Esophagus squamous epithelium (tissue), 5 donors: ENCODE measurements at places on chromosomes 12 and 14. TPM values are rescaled to one million over a fixed set of nuclear protein-coding genes. Genes with fewer than 3 reads are reported as not detected.

DNA sequence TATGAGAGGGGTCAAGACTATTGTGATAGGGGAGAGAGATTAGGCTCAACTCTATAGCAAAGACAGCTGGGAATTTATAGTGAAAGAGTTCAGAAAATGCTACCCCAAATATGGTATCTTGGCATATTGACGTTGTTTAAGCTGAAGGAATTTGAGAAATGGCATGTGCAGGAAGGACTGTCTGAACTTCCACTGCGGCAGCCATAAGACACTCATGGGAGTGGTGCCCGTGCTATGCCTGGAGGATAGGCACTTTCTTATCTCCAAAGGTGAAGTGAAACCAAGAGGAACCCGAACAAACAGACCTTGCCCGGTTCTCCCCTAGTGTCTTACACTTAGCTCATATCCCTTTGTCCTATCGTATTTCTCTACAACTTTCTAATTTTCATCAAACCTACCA lies 390.3 kb downstream of the TMTC2 start:
- DNase-seq = no peak

GRCh38 chr12:55250944-55251343 lies 6.5 kb downstream of the OR6C74 start:
- no peak for DNase-seq

GRCh38 chr12:31896514-31897039 lies 62.6 kb upstream of the RESF1 start:
- DNase-seq = peak; percentile 49

DNA sequence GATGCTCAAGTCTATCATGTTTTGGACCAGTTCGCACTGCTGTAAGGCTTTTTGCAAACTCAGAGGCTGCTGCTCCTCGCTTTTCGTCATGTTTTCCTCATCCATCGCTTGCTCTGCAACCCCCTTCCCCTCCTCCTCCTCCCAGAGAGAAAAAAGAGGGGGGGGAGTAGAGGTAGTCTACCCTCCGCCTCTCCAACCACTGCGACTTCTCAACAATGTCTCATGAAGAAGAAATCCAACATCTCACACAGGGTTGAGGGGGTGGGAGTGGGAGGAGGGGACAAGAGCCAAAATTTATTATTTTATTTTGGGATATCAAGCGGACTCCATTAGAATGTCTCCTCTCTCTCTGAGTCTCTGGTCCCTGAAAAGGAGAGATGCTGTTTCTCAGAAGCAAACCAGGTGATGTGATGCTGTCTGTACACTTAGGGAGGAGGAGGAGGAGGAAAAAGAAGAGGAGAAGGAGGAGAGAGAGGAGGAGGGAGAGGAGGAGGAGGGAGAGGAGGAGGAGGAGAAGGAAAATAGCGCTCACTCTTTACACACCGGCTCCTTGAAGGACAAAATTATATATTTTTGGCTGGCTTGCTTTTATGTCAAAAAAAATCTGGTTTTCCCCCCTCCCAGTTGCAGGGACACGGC lies 520 bp downstream of the KSR2 start:
- DNase-seq = no peak

Gene DMAC2L
- total RNA-seq = 13.4 TPM

- no peak for DNase-seq
These were observed 342.1 kb upstream of the RGS6 start for GRCh38 chr14:71590131-71590530.

Gene ANO2
- 0.49 TPM for total RNA-seq

DNA sequence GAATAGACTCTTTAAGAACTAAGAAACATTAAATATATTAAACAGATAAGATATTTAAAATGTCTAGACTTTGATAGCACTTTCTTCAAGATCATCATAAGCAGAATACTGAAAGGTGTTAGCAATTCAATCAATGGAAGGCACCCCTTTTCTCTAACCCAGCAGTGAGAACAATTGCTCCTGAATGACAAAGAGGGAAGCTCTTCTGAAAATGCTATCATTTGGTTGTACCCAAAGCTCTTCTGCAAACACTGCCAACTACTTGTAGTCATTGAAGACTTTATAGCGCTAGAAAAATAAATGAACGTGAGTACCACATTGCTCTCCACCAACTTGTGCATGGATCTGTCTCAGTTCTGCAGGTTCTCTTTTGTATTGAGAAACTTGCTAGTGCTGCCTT lies 62.2 kb upstream of the LMO3 start:
- no peak for DNase-seq

GRCh38 chr12:116777245-116777644 lies 39.1 kb downstream of the RNFT2 start:
- no peak for DNase-seq

Gene TMEM233
- total RNA-seq = 0.19 TPM

DNA sequence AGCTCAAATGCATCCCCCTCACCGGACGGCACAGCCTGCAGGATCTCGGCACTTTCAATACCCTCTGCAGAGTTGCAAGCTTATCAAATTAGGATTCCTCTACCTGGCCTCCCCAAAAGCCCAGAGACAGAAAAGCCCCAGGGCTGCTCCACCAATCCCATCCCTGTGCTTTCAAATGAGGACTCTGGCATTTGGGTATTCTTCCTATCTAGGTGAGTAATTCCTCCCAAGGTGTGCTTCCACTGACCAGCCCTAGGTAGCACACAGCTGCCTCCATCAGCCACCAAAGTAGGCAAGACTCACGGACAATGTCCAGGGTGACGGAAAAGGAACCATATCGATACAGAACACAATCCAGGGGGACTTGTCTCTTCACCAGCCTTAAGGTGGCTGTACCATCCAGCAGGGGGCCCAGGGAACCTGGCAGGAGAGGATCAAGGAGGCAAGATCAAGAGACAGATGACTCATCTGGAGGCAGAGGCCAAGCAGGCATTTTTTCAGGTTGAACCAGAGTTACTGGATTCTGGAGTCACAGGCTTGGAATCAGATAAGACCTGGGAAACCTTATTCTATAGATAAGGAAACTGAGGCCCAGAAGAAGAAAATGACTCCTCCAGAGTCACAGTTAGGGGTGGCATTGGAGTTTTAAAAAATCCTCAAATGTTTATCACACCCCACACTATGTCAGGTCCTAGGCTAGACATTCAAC lies 9.9 kb downstream of the PMEL start:
- no peak for DNase-seq

Gene NAV3
- 0.34 TPM for total RNA-seq

Gene CATSPERB
- total RNA-seq = 1.6 TPM

- no peak for DNase-seq
These were observed 26.2 kb downstream of the ZC2HC1C start for GRCh38 chr14:75095690-75096089.

Gene TBK1
- total RNA-seq = 12.5 TPM

Gene OR6C76
- total RNA-seq = not detected

Gene FAM90A1
- total RNA-seq = not detected

DNA sequence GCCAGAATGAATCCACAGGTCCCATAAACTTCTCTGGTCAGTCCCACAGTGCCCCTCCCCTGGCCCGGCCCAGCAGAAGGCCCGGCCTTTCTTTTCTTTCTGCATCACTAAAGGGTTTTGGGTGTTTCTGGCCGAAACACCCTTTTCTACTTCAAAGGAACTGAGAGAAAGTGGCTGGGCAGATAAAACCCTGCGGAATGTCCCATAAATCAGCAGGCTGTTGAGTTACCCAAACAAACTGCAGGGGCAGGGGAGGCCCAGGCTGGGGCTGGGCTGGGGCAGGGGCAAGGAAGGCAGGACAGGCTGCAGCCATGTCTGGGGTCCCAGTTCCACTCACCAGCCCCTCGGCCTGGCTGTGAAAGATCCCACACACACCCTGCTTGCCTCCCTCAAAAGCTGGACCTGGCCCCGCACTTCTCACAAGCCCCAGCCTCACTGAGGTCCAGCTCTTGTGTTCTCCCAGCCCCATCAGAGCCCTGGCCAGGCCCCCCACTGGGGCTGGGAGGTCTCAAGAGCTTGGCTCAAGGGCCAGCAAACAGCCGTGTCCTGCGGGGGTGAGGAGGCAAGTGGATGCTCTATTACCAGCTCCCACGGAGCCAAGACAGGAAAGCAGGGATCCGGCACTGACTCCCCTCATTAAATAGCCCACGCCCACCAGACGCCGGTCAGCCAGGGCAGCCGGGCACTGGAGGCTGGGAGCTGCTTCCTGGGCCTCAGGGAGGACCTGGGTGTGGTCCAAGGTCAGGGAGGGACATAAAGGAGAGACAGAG lies 41.9 kb downstream of the CCNK start:
- DNase-seq = no peak

- DNase-seq = no peak
These were observed 17.6 kb upstream of the RASSF8 start for GRCh38 chr12:25940886-25941285.

DNA sequence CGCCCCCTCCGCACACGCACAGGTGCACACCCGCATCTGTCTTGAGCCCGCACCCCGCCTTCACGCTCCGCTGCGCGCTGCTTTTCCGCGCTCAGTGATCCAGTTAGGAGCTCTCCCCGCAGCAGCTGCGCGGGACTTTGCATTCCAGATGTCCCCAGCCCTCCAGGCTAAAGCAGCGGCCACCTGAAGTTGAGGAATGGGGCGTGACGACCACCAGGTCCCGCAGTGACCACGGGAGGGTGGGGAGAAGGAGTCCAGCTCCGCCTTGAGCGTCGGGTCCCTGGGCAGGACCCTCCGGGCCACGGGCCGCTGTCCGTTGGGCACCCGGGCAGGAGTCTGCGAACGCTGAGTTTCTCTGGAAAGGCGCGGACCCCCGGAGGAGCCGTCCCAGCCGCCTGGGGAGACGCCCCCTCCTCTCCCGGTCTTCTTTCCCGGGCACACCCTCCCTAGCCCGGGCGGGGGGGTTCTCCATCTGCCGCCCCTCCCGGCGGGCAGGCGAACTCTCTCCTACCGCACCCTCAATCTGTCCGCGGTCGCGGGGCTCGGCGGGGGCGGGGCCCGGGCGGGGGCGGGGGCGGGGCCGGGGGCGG lies 334 bp upstream of the TMEM132C start:
- DNase-seq = no peak

GRCh38 chr14:99159341-99160340 lies 112.4 kb downstream of the BCL11B start:
- DNase-seq = no peak

- no peak for DNase-seq
These were observed 19.0 kb upstream of the MSRB3 start for GRCh38 chr12:65259501-65259900.

Gene KRT77
- not detected for total RNA-seq

- no peak for DNase-seq
These were observed 349.9 kb downstream of the C12orf50 start for GRCh38 chr12:87679251-87679650.

Gene ASCL1
- not detected for total RNA-seq

GRCh38 chr12:78179346-78179745 lies 348.7 kb downstream of the NAV3 start:
- no peak for DNase-seq

DNA sequence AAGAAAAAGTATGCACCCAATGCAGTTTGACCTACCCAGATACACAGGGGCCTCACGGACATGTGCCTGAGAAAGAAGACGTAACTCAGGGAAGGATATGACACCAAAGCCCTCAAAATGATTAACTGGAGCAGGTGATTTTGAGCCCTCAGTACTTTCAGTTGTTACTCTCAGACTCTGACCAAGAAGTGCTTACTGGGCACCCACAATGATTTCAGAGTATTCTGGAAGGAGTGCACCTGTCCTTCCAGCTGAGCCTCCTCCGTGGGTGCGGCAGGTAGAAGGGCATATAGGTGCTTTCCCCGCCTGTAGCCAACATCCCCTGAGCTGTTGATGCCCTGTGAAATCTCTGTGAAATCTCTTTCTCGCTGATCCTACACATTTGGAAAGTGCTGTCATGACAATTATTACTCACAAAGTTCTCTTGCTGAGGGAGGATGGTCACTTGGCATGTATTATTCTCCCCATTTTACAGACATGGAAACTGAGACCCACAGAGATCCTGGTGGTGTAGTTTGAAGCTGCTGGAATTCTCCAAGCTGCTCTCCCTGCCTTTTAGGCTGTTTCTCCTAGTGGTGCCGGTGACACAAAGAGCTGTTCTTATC lies 154.3 kb upstream of the CCND2 start:
- no peak for DNase-seq

- DNase-seq = no peak
These were observed 392.8 kb downstream of the RAD51B start for GRCh38 chr14:68212361-68212760.

DNA sequence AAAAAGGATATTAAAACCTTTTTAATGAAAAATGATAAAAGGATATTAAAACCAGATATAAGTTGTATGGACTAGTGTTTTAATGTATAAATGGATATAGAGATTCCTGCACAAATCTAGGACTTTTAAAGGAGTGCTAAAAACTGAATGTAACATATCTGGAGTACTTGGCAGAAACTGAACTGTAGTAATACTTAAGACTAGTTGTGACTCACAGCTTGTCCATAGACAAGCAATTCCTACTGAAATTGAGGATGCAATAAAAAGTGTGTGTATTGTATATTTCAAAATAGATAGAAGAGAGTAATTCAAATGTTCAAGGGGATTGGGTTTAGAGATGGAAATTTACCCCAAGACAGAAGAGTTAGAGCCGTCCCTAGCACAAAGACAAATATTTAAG lies 59.6 kb downstream of the FBXO33 start:
- DNase-seq = no peak

Gene TOX4
- total RNA-seq = 48.8 TPM

GRCh38 chr12:75666939-75667334 lies 155.5 kb upstream of the KRR1 start:
- DNase-seq = no peak

Gene KRT2
- total RNA-seq = not detected

DNA sequence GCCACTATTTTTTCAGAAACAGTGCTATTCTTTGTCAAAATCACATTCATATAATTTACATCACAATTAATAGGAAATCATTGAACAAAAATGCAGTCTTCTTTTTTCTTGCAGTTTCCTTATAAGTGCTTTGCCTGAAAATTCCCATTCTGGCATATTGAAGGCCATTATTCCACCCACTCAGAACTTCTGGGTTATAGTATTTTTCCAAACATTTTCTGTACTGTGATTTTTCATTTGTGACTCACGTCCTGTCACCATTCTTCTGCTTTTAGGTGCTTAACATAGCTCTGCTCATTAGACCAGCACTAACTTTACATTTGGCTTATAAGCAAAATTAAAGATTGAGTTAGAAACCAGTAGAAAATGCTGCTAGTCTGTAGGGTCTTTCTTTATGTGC lies 241.0 kb upstream of the NPAS3 start:
- DNase-seq = no peak

Gene SLC5A8
- not detected for total RNA-seq

DNA sequence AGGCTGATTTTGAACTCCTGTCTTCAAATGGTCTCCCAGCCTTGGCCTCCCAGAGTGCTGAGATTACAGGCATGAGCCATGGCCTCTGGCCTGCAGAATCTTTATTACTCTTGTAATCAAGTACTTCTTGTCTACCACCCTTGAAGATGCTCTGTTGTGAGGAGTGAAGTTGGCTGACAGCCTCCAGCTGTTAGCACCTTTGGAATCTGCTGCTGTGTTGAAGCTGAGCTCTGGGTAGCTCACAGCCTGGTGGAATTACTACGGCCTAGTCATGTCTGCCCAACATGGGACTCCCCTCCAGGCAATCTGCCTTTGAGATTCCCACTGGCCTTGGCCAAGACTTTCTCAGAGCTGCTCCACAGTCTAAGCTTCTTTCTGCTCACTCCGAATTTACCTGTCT lies 5.8 kb upstream of the C12orf75 start:
- DNase-seq = no peak

- no peak for DNase-seq
These were observed 40.8 kb upstream of the PNMA1 start for GRCh38 chr14:73754911-73755360.

Gene KLRK1
- total RNA-seq = 1.9 TPM

- no peak for DNase-seq
These were observed 39.9 kb downstream of the SOS2 start for GRCh38 chr14:50191499-50191898.

GRCh38 chr14:75190023-75190422 lies 13.6 kb upstream of the TMED10 start:
- no peak for DNase-seq
